ENCODE measurements at places on chromosomes 12 and 14.

DNA sequence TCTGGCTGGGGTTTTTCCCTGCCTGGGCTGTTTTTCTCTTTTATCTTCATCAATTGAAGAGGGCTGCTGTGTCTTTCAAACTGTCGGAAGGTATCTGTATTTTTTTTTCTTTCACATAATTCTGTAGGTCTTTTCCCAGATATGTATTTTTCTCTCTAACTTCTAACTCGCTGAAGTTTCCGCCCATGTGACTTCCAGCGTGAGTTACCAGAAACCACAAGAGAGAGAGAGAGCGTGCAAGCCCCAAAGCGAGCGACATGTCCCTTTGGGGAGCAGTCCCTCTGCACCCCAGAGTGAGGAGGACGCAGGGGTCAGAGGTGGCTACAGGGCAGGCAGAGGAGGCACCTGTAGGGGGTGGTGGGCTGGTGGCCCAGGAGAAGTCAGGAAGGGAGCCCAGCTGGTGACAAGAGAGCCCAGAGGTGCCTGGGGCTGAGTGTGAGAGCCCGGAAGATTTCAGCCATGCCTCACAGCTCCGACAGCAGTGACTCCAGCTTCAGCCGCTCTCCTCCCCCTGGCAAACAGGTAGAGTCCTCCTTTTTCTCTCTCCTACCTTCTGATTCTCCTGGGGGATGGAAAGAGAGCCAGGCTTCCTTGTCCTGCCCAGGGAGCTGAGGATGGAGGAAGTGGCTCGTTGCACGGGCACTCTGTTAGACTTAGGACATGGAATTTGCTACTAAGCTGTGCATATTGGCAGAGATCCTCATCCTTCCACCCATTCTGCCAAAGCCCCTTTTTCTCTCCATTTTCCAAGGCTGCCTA lies at the start of gene BATF:
BATF (plus strand) TSS at position 246 of the 759 bp plus-strand sequence; CDS start at position 460, 214 bp downstream.
- DNase-seq, result peak; percentile 39

DNA sequence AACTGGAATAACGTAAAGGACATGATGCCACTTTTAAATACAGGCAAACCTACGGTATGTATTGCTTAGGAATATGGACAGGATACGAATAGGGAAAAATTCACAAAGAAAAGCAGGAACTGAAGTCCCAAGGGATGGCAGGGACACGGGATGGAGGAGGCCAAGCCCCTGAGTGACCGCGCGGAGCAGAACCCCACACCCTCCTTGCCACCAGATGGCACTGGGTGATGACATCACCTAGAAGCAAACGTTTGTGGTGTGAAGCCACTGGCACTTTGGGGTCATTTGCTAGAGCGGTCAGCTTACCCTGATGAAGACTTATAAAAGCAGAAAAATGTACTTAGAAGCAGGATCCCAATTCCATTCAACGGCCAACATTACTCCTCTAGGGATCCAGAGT lies 9.4 kb downstream of the DHX37 start:
- DNase-seq, result no peak

DNA sequence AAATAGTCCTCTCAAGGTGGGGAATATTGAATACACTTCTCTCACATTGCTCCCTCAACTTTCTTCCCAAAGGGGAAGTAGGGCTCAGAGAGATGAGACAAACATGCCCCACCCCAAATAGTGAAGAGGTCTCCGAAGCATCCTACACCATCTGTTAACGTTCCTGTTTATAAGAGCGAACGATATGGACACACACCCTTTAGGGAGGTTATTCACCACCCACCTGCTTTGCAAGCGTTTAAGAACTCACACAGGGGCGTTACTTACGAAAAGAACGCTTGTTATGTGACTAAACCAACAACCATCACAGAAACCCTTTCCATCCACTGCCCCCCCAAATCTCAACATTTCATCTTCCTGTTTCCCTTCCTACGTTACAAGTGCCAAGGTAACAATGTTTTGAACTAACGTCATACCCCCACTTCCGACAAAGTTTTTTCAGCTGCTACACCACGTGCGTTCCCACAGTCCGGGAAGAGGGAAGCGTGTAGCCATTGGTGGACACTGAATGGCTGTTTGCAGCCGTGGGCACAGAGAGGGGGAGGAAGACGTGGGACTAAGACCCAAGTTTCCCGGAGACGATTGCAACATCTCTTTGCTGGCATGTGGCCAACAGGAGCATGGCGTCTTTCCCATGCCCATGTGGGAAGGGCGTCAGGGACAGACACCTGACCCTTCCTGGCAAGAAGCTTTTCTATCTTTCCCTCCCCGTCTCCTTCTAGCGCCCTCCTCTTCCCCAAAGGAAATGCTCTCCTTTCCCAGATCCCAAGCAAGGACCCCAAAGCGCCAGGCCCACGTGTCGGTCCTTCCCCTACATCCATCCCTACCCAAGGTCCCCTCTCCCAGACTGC lies 1.2 kb downstream of the YBX3 start:
- peak; percentile 89 for DNase-seq

- peak; percentile 5 for DNase-seq
These were observed 68.3 kb upstream of the FICD start for GRCh38 chr12:108446766-108447165.

- DNase-seq, result no peak
These were observed 277.4 kb downstream of the BCL11B start for GRCh38 chr14:98994561-98994960.

DNA sequence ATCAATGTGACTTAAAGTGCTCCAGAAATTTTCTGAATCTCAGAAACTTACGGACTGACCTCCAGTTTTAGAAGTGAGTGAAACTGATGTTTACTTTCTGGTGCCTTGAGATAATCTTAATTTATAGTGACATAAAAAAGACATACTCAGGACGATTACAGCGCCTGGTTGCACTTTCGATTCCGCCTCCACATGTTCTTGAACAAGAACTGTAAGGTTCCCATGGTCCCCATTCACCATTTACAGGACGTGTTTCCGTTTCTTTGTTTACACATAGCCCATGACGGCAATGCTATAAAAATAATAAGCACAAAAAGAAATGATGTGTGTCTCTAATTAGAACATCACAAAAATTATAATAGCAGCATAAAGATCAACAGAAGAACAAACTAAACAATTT lies 98.2 kb downstream of the ADAMTS20 start:
- DNase-seq, result no peak

GRCh38 chr12:42585841-42586216 lies 3.7 kb downstream of the PRICKLE1 start:
- peak; percentile 42 for DNase-seq

All from OCI-M1 (cell line).